ENCODE measurements at places on chromosomes 7 and 10.
A peak's percentile ranks its signal among the peaks of the same experiment; 100 is the strongest.

- H3K4me3 ChIP-seq = no peak overlapping the region
- no peaks in the 10 kb centered on the region for H3K27me3 ChIP-seq
- H3K27ac ChIP-seq = no peak overlapping the region
- DNase-seq = no peak
Observed at GRCh38 chr7:125664625-125665024, 735.0 kb upstream of the POT1 start.

DNA sequence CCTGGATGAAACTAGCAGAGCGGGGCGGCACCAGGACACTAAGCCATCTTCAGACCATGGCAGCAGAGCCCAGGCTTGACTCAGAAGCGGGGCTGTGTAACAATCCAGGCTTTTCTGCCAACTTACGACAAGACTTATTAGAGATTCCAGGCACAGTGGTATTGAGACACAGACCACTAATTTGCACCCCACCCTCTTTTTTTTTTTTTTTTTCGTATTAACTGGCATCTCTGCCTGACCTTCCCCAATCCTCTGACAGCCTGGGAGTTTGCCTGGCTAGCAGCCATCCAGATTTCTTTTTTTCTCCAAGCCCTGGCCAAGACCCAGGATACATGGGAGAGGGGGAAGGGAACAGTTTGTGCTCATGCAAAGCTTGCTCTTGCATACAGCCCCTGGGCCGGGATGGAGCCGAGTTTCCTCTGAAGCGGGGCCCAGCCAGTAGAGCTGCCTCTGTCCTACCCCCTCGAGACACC lies 182.4 kb downstream of the PLXNA4 start:
- H3K4me1 ChIP-seq = no peaks in the 10 kb centered on the region
- no peaks in the 10 kb centered on the region for H3K36me3 ChIP-seq
- H3K27me3 ChIP-seq = no peaks in the 10 kb centered on the region
- no peak overlapping the region for H3K4me3 ChIP-seq
- no peak for DNase-seq

GRCh38 chr7:27159266-27160144 lies 3.0 kb upstream of the HOXA7 start:
- H3K4me3 ChIP-seq = no peak overlapping the region
- H3K36me3 ChIP-seq = no peaks in the 10 kb centered on the region
- DNase-seq = no peak
- peaks cover 3% of the 10 kb centered on the region for H3K4me1 ChIP-seq
- peak overlapping the region; percentile 95 for H3K27ac ChIP-seq

DNA sequence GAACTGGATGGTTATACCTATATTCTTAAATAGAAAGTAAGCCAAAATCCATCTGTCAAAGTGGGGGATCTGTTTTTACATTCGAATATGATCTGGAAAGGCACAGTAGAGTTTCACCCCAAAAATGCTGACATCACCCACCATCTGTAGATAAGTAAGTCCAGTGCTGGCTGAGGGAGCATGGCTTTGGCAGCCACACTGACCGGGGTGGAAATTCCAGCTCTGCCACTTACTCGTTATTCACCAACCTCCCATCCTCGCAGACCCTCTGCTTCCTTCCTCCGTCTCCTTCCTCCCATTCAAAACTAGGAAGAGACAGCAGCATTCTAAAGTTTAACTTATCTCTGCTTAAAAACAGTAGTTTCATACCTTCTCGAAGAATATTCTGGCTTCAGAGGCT lies 84.9 kb upstream of the GATA3 start:
- H3K4me3 ChIP-seq = no peak overlapping the region
- no peak for DNase-seq
- H3K27ac ChIP-seq = no peak overlapping the region
- H3K27me3 ChIP-seq = no peaks in the 10 kb centered on the region
- H3K36me3 ChIP-seq = no peaks in the 10 kb centered on the region

DNA sequence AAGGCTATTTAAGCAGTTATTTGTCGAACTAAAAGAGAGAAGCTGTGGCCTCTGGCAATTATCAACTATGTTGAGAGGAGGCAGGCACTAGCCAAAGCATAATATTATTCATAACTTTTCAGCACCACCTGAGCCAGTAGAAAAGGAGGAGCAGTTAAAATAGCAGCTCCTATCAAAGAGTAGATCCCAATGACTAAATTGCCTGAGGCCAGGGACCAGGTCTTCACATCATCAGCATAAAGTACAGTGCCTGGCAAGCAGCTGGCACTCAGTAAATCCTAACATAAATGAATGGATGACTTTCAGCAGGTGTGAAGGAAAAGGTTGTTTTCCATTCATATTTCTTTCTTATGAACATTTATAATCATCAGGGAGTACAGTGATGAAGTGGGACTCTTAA lies 309.0 kb upstream of the IMMP2L start:
- no peaks in the 10 kb centered on the region for H3K27me3 ChIP-seq
- no peak overlapping the region for H3K27ac ChIP-seq
- no peak overlapping the region for H3K4me3 ChIP-seq
